HepG2 (cell line): ENCODE measurements at places on chromosomes 6 and 20.

DNA sequence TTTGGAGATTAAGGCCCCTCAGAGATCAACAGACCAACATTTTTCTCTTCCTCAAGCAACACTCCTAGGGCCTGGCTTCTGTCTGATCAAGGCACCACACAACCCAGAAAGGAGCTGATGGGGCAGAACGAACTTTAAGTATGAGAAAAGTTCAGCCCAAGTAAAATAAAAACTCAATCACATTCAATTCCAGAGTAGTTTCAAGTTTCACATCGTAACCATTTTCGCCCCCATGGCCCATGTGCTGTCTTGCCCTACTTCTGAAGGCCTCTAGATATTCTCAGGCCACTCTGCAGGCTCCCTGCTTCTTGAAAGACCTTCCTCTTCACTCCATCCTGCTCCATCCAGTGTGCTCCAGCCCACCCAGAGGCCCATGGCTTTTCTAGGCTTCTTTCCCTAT lies 4.2 kb downstream of the IL17A start:
- H3K4me1 ChIP-seq, result peaks cover 8% of the 10 kb centered on the region
- no peak overlapping the region for H3K4me3 ChIP-seq
- no peaks in the 10 kb centered on the region for H3K36me3 ChIP-seq
- H3K27ac ChIP-seq, result no peak overlapping the region

DNA sequence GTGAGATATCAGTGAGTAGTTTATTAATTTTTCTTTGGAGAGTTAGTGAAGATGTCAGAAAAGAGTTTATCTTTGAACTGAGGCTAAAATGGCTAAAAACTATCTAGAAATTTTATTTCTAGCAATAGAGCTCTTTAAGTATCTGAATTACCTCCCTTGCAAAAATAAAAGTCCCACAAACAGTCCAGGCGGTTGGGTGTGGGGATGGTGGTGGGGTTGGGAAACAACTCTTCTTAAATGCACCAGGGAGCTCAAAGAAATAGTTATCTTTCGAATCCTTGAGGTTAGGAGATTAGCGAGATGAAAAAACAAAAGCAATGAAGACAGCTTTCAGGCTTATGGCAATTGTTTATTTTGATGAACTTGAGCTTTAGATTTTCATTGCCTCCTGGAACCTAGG lies 1299.1 kb upstream of the ADGRB3 start:
- no peak for DNase-seq
- H3K27ac ChIP-seq, result no peak overlapping the region
- H3K4me3 ChIP-seq, result no peak overlapping the region
- H3K36me3 ChIP-seq, result no peaks in the 10 kb centered on the region
- no peaks in the 10 kb centered on the region for H3K27me3 ChIP-seq

- no peaks in the 10 kb centered on the region for H3K4me1 ChIP-seq
- H3K27me3 ChIP-seq, result no peaks in the 10 kb centered on the region
- no peak overlapping the region for H3K4me3 ChIP-seq
- H3K36me3 ChIP-seq, result peaks cover 8% of the 10 kb centered on the region
- H3K27ac ChIP-seq, result no peak overlapping the region
Measured at GRCh38 chr6:8014947-8015346, 49.2 kb downstream of the BLOC1S5 start.

DNA sequence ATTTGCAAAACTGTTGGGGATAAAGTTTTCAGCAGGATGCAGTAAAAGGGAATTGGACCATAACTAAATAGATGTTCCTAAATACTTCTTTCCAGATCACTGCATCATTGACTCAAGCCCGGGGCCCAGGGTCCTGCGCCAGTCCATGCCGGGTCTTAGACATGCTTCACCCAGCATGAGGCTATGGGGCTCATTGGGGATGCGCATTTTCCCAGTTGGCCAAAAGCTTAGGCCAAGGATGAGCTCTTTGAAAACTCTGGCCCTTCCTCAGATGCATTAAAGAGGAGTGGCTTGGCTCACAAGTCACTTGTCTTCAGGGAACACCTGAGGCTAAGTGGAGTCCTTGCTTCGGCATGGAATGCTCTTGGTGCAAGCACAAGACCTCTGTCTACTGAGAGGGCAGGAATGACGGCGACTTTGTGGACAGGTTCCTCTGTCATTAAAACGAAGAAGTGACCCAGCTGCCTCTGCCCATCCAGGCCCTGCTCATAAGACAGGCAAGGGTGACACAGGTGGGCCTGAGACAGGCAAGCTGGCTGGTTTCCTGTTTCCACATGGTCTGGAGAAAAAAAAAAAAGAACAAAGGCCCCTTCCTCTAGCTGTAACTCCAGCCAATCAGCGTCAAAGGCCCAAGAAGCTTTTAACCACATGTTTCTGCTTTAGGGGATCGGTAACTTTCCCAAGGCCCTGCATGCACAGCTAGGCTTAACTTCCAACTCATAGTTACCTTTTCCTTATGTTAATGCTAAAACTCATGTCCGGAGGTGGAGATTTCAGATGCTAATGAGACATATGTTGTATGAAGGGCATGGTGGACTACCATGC lies 81.4 kb upstream of the CDH4 start:
- no peaks in the 10 kb centered on the region for H3K4me1 ChIP-seq
- H3K27me3 ChIP-seq, result no peaks in the 10 kb centered on the region
- DNase-seq, result no peak

DNA sequence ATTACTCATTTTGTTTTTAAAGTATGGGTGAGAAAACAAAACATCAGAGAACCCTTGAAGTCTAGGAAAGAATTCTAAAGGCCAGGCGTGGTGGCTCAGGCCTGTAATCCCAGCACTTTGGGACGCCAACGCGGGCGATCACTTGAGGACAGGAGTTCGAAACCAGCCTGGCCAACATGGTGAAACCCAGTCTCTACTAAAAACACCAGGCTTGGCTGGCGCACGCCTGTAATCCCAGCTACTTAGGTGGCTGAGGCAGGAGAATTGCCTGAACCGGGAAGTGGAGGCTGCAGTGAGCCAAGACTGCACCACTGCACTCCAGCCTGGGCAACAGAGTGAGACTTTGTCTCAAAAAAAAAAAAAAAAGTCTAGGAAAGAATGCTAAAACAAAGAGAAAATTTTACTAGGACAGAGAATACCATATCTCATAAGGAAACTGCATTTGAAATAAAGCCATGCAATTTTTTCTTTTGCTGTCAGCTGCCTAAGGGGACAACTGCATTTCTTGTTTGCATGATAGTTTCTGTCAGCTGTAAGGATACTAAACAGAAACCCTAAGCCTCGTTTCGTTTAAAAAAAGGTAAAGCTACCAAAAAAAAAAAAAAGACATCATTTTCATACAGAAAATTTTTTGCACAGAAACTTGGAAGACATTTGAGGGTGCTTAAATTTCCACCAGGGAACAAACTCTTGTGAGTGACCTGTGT lies 32.1 kb downstream of the SMLR1 start:
- no peaks in the 10 kb centered on the region for H3K27me3 ChIP-seq
- no peak for DNase-seq
- H3K27ac ChIP-seq, result peak overlapping the region; percentile 50
- H3K36me3 ChIP-seq, result peaks cover 1% of the 10 kb centered on the region; the same call in 1 of the 2 replicates
- H3K4me1 ChIP-seq, result peaks cover 78% of the 10 kb centered on the region

GRCh38 chr6:137424251-137424650 lies 69.9 kb downstream of the OLIG3 start:
- H3K27ac ChIP-seq, result no peak overlapping the region
- no peaks in the 10 kb centered on the region for H3K27me3 ChIP-seq
- DNase-seq, result no peak
- no peaks in the 10 kb centered on the region for H3K36me3 ChIP-seq
- no peak overlapping the region for H3K4me3 ChIP-seq

DNA sequence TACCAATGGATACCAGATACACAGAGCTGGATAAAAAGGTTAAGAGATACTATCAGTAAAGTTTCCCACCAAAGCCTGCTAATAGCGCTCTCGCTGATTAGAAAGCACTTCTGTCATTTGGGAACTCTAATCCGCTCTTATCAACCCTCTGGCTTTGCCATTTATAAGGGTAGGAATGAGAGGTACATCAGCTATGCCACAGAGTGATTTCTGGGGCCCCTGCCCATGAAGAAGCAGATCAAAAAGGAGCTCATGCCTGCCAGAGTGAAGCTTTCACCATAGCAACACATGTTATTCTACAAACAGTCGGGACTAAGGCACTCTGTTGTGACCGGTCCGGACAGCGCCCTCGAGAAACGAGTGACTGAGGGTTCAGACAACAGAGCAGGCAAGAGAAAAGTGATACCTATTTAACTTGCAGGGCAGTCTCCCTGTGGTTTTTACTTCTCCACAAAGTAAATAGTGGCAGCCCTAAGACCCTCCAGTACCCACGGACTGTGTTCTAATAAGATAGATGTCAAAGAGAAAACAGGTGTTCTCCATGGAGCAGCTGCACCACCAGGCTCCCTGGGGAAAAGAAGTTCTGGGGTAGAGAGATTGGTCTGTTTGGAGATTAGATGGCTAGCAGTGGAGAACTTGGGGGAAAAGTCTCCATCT lies 5.6 kb downstream of the TRAM2 start:
- DNase-seq, result no peak
- peaks cover 8% of the 10 kb centered on the region for H3K36me3 ChIP-seq
- H3K4me3 ChIP-seq, result no peak overlapping the region
- H3K27me3 ChIP-seq, result no peaks in the 10 kb centered on the region

DNA sequence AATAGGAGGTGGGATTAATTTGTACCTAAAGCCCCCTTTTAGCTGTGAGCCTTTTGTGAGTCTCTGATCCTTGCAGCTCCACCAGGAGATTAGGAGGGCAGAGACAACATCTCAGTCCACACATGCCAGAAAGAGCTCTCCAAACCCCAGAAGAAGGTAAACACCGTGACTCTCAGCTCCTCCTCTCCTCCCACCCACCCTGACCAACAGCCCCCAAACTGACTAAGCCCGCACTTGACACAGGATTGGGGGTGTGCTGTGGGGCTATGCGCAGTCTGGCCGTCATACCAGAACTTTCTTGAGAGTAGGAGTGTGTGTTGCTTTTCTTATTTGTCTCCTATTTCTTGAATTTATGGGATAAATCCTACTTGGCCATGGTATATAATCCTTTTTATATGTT lies 164.7 kb upstream of the SNX9 start:
- 0 out of 2 replicates have a peak, but pooled peaks cover 2% of the 10 kb centered on the region for H3K36me3 ChIP-seq
- no peak for DNase-seq
- H3K4me3 ChIP-seq, result no peak overlapping the region
- H3K27me3 ChIP-seq, result no peaks in the 10 kb centered on the region
- H3K4me1 ChIP-seq, result no peaks in the 10 kb centered on the region

DNA sequence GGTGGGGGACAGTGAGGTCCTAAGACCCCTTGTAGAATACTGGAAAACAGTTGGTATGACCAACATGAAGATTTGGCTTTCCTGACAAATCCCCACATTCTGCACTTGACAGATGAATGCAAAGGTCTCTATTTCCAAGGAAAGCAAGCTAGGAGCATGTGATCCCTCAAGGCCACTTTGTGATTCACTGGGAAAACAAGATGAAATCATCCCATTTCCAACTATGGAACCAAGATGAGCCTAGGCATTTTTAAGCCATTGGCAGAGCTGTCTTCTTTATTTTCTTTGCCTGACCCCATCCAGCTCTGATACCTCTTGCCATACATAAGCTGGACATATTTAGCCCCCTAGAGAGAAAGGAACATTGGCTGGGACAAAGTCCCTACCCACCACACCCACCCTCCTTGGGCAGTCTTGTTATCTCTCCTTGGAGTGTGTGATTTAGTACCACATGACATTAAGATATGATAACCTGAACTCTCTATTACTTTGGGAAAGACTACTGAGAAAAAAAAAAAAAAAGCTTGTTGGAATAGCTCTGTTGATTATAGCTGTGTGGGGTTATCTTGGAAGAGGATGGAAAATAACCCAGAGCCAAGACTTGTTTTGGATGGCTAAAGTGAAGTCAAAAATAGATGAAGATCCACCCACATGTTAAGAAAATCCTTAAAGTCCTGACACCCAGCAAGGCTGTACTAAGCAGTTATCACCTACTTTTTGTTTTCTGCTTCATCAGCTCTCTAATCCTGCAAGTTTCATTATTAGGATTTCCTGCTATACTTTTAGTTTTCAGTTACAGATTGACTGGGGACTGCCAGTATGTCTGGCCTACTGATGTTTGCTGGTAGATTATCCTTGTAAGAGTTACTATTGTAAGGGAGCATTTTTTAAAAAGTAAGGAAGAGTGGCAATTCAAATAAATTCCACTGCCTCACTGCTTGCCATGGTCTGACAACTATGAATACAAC lies 90.1 kb upstream of the PREP start:
- DNase-seq, result no peak
- H3K27ac ChIP-seq, result no peak overlapping the region
- H3K4me1 ChIP-seq, result no peaks in the 10 kb centered on the region
- no peak overlapping the region for H3K4me3 ChIP-seq
- H3K27me3 ChIP-seq, result no peaks in the 10 kb centered on the region

DNA sequence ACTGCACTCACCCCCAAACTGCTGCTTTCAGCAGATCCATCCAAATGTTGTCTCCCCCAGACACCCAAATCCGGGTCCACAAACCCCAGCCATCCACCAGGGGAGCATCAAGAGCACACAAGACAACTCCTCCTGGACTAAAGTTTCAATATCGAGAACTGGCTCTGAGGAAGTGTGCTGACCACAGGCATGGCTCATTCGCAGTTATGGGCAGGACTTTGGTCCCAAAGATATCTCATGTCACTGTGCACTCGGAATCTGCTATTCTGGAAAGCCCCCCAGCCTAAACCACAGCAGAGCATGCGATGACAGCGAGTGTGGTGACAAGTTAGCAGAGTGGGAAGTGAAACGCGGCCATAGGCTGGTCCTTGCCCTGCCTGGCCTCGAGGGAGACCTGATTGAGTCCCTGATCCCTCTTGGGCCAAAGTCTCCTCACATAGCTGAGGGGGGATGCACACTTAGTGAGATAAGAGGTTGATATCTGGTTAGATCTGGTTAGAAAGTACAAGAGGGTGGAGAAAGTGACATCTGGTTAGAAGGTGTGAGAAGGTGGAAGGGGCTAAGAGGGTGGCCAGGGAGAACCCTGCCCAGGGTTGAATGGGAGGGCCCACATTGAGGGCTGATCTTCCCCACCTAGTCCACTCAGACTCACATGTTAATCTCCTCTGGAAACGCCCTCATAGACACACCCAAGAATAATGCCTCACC lies 149.7 kb downstream of the MRPL14 start:
- no peak for DNase-seq
- H3K4me3 ChIP-seq, result no peak overlapping the region
- no peaks in the 10 kb centered on the region for H3K36me3 ChIP-seq

DNA sequence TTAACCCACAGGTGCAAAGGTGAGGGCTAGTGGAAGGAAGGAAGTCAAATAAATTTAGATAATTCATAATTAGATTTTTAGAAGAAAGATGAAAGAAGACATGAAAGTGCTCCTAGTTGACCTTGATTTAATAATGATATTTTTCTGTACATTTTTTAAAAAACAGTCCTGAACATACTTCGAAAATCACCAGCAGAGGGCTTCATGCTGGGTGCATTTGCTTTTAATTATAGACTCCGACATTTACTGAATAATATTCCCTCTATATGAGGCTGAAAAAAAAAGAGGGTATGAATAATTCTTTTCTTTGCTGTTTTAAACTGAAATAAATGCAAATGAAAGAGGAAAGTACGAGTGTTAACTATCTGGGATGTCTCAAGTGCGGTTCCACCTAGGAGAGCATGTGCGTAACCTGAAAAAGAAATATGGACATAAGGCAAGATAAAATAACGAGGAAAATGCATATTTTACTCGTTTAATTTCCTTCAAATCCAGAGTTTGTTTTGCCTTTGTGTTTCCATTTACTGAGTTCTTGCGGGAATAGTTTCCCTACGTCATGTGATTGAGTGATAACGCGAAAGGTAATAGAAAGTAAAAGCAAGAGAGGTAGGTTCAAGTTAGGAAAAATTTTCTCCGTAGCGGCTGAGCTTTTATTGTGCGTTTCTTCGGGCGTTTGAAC lies 3.1 kb upstream of the TFAP2B start:
- no peak for DNase-seq
- no peaks in the 10 kb centered on the region for H3K36me3 ChIP-seq
- H3K4me3 ChIP-seq, result peak overlapping the region; percentile 62; the same call in 1 of the 2 replicates
